ENCODE measurements at places on chromosomes 5 and 9.

DNA sequence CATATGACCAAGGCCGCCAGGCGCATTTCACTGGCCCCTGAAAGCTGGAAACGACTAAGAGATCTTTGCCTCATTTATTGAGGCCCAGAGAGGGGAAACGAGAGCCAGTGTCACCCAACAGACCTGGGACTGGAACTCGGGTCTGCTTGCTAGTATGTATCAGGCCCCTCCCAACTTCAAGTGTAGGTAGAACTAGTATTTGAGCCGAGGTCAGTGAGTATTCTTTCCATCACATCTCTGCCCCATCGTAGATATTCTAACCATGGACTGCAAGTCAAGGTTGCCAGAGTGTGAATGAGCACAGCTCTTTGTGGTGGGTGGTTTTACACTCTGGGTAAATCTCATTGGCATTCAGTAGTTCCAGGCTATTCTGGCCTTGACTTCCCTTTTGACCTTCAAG is 42.2 kb downstream of the GPR107 start:
- DNase-seq = no peak

DNA sequence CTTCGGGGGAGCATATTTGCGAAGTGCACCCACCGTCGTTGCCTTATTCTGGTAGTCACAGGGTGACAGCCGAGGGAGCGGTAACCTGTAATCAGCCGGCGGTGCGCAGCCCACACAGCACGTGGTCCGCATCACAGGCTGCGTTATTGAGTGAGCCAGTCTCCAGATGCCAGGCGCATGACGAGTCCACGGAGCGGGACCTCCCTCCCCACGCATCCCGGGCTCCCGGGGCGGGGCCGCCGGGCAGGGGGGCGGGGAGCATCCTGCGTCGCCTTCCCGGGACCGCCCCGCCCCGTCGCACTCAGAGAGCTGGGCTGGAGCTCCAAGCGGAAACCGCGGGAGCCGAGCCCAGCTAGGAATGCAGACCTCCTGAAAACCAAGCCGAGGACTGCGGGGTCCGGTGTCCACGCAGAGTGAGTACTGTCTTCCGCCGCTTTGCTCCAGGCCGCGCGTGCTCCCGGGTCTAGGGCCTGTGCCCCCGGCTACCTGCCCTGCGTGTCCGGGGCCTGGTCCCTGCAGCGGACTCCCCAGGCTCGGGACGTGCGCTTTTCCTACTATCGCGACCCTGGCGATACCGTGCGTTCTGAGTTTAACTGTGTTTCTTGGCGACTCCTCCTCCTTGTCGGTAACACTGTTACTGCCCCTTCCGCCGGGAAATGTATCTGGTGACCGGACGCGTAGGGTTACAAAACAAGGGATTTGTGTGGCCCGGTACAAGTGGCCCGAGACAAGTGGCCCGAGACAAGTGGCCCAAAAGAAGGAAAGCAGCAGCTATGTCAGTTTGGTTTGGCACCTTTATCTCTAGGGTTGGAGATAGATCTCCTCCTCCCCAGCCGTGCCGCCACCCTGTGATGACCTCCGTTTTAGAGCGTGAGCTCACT is 40.6 kb downstream of the CAST start:
- DNase-seq = peak; percentile 93

GRCh38 chr5:98899456-98899855 is 29.4 kb downstream of the CHD1 start:
- DNase-seq = no peak

DNA sequence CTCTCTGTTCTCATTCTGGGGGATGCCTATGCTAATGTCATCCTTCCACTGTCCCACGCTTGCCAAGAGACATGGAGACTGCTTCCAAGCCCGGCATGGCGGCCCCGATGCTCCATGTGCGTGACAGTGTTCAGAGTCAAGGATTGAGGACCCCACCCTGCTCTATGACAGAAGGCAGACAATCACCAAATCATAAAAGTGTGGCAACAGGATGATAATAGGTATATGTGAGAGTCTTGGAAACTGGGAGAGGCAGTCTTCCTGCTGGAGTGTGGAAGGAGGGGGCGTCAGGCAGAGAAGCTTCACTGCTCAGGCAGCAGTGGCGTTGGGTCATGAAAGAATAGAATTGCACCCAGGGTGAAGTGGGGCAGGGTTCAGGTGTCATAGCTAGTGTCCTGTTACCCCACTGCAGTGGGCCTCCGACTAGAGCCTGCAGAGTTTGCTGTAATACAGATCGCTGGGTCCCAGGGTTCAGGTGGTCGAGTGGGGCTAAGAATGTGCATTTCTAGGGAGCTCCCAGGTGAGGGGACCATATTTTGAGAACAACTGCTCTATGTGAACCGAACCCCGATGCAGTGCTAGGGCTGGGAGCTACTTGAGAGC is 12.5 kb upstream of the GADD45G start:
- DNase-seq = no peak

DNA sequence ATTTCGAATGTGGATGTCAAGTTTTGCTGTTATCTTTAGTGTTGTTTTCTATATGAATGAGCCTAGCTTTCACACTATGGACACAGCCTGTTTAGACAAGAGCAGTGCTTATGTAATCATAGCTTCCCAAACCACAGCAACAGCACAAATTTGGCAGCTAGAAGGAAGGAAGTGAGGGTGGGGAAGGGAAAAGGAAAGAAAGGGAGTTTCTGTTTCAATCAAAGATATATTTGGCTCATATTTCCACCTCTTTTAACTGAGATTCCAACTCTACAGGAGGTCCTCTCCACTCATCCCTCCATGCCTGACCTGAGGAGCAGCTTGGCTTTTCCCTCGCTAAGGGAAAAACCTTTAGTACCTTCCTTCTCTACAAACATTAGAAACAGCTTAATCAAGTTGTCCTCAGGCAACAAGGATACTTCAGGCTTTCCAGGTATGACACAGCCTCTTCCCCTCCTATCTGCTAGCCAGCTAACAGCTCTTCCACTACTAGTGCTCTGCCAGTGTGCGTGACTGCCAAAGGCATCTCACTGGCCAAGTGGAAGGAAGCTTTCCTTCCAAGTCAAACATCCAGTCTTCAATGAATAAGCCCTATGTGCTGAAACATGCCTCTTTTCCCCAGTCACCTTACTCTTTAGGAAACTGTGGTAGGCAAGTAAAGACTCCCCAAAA is 268.6 kb upstream of the PTGER4 start:
- DNase-seq = no peak

DNA sequence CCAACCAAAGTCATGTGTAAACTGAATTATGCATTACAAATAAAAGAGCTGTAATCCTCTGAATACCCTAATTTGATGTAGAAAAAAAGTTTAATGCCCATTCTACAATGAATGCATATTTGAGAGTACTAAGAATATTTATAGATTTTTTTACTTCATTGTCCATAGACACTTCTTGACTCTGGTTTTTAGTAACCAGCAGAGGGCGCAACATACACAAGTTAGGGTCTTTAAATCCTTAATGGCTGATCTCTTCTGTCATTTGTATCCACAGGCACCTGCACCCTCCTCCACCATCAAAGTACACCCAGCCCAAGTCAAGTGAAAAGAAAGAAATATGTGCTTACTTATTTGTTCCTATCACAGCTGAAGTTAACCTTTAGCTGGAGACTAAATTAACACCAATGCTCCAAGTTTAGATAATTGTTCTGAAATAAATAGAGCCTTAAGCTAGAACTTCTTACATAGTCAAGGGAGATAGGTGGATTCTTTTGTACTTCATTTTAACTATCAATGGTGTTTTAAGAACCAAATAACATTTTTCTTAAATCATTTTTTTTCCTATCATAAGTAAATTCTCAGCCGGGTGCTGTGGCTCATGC is 524.2 kb upstream of the DAB2 start:
- peak; percentile 69 for DNase-seq

- no peak for DNase-seq
These were observed 294.8 kb upstream of the KIF2A start for GRCh38 chr5:62011089-62011664.

DNA sequence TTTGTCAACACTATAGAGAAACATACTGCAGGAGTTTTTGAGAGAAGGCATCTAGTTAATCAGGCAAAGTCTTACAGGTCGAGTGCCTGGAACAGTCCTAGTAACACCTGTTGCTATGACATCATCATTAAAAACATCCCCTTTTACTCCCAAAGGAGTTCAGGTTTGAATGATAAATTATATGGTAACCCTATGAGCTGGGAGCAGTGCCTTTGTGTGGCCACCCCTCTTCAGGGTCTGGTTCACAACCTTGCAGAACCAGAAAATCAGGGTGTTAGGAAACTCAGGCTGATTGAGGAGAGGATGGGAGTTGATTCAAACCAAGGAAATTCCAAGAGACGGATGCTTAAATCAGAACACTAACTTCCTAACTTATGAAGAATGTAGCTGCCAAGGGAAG is 179.1 kb upstream of the RASEF start:
- no peak for DNase-seq

DNA sequence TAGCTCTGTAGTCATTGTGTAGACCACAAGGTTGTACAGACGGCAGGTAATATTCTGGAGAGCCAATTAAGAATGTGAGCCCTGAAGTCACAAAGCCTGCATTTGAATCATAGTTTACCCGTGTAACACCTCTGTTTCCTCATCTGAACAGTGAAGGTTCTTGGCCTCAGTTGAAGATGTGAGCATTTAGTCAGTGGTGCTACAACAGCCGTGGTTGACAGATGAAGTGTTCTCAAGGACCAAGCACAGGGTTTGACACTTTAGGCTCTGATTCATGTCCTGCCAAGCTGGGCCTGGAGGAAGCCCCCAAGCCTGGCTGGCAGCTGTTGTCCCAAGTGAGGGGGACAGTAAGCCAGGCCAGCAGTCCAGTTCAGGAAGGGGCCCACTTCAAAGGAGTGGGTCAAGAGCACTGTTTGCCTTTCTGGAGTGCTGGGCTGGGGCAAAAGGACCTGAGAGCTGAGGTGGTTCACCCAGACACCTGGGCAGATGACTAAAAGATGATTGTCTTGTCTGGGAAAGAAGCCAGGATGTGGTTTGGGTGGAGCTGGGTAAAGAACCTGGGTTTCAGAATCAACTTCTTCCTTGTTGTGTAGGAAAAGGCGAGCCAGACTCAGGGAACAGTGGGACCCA is 20.7 kb downstream of the FAXDC2 start:
- DNase-seq = peak; percentile 69

DNA sequence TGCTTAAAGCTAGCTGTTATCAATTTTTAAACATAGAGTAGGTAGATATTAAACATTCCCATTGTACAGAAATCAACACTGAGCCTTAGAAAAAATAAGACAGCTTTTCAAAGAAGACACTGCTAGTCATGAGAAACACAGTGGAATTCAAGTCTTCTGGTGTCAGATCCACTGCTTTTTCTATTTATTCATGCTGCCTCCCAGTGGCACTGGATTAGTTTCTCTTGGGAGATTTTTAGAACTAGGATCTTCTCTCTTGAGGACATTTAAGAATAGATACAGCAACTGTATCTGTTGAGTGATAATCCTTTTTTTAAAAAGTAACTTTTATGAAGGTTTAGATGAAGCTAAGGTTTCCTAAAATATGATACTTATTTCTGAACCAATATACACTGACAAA is 1635.4 kb upstream of the C9orf72 start:
- no peak for DNase-seq

- DNase-seq = no peak
These were observed 362.9 kb upstream of the ZNF608 start for GRCh38 chr5:125109293-125109692.

DNA sequence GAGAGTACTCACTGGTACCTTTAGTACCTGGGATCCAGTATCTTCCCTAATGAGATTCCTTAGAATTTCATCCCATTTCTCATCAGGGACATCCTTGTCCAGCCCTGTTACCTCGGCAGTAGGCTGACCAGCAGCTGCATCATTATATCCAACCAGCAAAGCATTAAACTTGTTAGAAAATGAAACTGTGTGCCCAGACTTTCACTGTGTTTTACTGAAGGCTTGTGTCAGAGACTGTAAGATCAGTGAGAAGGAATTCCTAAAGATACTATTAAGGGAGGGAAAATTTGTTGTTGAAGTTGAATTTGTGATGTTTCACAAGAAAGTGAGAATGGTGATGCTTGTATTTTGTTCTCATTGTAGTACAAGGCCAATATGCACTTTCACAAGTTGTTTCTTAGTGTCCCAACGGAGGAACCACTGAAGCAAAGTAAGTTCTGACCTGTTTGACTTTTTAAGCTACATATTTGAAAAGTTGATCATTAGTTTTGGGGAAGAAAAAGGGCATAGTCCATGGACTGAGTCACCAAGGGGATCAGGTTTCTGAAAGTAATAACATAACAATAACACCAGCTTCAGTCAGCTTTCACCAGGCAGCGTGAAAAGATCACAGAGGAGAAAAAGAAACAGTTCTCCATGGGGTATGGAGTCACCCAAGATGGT is 48.8 kb downstream of the GRAMD2B start:
- DNase-seq = no peak

- DNase-seq = no peak
These were observed 240.4 kb downstream of the GLIS3 start for GRCh38 chr9:4059437-4059836.

DNA sequence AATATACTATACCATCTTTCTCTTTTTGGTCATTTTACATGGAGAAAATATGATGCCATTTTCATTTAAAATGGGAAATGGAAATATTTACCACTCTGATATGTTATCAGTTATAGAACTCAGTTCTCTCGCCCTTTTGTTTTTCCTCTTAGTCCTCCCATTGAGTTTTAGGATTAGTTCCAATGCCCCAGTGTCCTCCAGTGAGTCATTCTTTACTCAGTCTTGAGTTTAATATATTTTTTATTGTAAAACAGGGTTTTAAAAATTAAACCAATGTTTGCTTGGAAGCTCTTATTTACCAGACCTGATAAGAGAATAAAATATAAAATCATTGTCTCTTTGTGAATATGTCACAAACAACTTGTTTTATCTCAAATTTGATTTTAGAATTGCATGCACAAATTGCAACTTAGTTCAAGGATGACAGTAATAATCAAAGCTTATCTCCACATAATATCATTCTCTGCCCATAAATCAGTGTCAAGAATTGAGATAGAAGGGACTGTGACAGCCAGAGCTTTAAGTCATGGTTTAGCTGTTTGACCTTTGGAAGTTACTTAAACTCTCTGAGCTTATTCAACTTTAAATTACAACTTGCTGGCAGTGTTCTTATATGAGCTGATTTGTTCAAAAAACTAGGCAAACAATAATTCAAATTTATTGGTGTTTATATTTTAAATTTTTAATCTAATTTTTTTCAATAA is 166.4 kb downstream of the PAM start:
- no peak for DNase-seq

DNA sequence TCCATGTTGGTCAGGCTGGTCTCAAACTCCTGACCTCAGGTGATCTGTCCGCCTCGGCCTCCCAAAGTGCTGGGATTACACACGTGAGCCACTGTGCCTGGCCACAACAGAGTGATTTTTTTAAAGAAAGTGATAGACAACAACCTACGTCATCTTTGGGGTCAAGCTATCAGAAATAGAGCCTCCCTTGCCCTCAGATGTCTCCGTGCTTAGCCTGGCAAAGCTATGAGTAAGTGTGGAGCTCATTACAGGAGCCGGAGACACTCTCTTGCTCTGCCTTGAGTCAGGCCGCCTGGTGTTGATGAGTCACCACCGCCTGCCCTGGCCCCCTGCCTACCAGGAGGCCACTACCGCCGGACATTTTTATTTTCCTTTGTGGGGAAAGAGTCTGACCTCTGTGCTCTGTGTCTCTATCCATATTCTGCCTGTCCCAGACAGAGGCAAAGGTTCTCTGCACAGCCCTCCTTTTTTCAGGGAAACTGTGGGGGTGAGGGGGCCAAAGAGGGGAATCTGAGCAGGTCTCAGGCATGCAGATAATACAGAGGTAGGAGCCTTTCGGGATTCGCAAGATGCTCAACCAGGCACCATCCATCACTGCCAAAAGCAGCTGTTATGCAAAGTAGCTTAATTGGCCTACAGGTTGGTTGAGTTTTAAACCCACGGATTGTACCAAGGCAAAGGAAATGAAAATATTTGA is 123.7 kb upstream of the CPEB4 start:
- DNase-seq = peak; percentile 89

- DNase-seq = no peak
These were observed 9.8 kb upstream of the ZDHHC11 start for GRCh38 chr5:860506-861150.
